ENCODE measurements at places on chromosomes 7 and 10.

GRCh38 chr7:100095289-100095688 lies 5.9 kb downstream of the MCM7 start:
- DNase-seq = no peak

GRCh38 chr7:146991596-146991995 lies 875.0 kb downstream of the CNTNAP2 start:
- no peak for DNase-seq

- DNase-seq = no peak
Measured at GRCh38 chr7:157900011-157900410, 563.2 kb downstream of the DNAJB6 start.

DNA sequence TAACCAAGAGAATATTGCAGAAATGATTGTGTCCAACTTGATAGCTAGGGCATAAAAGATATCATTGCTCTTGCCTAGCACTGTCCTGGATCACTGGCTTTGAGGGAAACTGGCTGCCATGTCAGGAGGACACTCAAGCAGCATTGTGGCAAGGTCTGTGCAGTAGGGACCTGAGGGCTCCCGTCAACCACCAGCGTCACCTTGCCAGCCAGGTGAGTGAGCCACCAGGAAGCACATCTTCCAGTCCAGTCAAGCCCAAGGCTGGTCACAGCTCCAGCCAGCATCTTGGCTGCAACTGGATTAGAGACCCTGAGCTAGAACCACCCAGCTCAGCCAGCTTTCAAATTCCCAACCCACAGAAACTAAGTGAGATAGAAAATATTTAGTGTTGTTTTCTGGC lies 392.7 kb downstream of the CALN1 start:
- DNase-seq = no peak

GRCh38 chr7:113804475-113805095 lies 114.2 kb downstream of the PPP1R3A start:
- no peak for DNase-seq
